ENCODE measurements at places on chromosomes 1 and 21.

DNA sequence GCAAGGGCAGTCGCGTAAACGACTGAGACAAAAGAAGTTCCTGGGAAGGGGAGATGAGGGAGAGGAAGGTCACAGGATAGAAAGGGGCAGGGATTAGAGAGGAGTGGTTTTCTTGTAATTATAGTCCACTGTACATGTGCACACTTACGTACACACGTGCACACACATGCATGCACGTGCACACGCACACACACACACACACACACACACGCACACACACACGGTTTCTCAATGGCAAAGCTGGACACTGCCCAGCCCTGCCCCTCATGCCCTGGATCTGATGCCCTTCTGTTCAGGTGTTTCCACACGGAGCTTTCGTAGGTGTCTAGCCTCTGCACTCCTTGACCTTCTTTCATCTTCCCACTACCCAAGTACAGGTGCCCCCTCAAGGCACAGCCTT lies 3.9 kb downstream of the OR2B11 start:
- no peak for DNase-seq

DNA sequence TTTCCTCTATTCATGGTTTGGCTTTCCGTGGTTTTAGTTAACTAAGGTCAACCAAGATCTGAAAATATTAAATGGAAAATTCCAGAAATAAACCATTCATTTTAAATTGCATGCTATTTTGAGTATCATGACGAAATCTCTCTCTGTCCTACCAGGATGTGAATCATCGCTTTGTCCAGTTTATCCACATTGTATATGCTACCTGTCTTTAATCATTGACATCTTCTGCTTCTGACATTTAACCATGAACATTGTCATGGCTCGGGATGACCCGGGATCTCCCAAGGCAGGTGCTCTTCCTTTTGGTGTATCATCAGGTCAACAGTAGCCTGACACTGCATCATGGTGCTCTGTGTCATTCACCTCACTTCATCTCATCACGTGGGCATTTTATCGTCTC lies 125.5 kb upstream of the HNRNPU start:
- DNase-seq, result no peak

DNA sequence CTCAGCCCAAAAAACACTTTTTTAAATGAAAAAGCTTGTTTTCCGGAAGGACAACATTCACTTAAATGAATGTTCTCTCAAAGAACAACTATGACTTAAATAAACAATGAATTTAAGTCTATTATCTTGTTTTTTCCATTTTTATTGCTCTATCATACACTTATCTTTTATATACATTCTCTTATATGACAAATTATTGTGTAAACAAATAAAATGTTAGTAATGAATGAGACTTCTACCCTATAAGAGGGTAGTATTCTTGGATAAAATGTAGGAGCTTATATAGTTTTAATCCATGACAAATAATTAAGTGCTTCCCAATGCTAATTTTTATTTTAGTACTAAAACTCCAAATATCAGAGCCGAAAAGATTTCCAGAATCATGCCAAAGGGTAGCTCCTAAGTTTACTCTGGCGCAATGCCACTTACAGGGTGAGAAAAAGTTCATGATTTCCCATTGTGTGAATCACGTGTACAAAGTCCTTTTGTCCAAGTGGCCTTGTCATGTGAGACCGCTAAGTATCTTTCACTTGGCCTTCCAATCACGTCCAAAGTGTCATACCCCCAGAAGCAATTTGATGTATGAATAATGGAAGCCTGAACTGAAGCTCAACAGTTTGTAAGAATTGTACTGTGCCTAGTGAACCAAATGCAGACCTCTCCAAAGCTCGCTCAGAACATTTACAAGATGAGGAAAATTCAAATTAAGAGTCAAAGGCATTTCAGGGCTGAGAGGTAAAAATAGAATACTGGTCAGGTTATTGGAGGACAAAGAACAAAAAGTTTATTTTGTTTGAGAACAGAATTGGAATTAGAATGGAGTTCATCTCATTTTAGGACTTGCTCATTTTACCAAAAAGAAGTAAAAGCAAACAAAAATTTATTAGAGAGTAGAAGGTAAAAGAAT lies 56.6 kb upstream of the C1orf21 start:
- DNase-seq, result no peak

DNA sequence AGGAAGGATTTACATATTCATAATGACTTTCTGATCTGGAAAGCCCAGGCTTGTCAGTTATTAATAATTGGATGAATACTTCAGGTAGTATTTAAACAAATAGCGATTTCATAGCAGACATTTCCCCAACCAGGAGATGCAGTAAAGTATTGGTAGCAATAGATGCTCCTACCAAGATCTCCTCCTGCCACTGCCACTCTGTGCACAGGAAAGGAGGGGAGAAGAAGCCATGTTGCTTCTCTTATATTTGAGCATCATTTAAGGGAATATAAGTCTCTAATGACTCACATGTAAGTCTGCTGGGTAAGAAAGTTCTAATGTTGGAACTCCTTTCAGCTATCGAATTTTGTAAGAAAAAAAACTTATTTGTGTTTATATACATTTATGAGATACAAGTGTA lies 420 bp upstream of the IFI16 start:
- DNase-seq, result no peak

DNA sequence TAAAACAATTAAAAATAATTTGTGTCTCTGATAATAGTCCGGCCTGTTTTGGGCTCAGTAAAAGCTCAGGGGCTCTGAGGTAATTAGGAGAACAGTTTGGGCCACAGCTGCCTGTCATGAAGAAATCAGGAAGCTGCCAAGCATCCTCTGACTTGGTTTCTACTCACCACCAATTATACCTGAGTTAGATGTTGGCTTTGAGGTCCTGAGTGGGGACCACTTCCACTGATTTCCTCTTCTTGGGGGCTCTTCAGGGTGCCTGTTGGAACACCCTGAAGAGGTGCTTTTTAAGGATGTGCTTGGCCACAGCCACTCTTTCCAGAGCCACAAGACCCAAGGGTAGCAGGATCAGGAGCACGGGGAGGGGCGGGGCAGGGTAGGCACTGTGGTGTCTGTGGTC lies 10.9 kb downstream of the SLC6A17 start:
- DNase-seq, result no peak

DNA sequence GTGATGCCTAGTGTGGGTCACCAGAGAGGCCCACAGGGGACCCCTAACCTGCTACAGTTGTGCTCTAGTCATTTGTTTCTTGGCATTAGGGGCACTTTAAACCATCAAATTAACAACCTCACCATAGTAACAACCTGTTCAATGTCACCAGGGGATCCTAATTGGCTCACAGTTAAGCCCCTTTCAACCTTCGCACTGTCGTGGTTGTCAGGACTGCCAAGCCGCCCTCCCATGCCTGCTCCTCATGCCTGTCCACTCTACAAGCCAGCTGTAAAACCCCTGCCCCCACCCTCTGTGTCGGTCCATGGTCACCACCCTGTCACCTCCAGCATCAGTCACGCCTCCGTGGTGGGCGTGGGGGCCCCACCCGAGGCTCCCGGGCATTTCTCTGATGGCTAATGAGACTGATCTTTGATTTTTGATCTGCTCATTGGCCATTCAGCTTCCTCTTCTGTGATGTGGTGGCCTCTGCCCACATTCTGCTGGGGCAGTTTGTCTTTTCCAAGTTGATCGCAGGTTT lies 96.6 kb downstream of the WDR4 start:
- DNase-seq, result no peak

DNA sequence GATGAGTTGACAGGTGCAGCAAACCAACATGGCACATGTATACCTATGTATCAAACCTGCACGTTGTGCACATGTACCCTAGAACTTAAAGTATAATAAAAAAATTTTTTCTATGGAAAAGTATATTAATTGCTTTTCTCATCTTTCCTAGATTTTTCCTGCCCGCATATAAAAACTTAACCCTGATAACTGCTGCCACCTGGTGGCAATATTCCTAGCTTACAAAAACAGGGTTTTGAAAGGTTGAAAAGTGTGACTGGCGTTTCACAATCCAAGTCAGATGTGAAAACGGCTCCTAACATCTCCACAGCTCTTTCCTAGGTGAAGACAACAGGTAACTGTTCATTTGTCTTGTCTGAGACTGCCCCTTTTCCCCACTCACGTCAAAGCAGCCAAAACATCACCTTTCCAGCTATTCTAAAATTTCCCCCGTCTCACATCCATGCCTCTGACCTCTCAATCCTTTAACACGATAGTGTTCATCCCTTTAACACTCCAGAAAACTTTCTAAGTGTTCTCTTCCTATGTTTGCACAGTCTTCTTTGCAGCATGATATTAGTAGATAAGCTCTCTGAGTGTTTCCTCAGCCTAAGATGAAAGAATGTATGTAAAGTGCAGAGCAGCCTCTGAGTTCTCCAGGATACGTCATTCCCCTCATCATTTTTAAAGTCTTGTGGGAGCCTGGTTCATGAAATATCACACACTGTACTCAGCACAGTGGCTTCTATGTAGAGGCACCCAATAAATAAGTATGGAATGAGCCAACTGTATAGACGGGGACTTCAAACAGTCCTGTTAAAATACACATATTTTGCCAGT lies 27.5 kb downstream of the OVGP1 start:
- DNase-seq, result no peak

- no peak for DNase-seq
Observed at GRCh38 chr1:44505210-44505993, 100.3 kb downstream of the RNF220 start.

GRCh38 chr1:211892577-211892976 lies 62.0 kb upstream of the LPGAT1 start:
- no peak for DNase-seq

DNA sequence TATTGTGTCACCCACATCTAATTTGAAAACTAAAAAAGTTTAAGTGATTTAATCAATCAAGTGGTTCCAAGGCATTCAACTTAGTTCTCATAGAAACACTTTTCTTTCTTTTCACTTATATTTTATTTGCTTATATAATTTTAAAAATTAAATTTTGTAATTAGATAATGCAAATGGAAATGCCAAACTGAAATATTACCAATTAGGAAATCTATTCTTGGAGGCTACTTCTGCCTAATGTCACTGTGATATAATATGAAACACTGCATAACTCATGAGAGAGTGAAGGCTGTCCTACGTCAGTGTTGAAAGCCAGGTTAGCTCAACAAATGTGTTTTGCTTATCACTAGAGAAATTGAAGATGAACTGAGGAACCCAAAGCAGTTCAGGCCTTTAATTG lies 18.3 kb upstream of the SHCBP1L start:
- DNase-seq, result no peak

DNA sequence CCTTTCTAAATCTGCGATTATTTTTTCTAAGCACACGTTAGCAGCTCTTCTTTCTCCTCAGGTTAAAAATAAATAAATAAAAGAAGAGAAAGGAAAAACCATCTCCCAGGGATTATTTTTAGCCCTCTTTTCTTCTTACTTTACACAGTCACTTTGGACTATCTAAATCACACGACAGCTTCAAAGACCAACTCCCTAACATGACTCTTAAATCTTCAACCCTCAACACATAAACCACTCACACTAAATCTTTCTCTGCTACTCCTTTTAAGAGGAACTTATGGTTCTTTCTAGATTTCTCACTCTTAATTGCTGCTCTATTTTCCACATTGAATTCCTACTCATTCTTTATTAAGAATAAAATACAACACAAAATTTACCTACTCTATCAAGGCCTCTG lies 1095.0 kb upstream of the B3GALT2 start:
- no peak for DNase-seq

DNA sequence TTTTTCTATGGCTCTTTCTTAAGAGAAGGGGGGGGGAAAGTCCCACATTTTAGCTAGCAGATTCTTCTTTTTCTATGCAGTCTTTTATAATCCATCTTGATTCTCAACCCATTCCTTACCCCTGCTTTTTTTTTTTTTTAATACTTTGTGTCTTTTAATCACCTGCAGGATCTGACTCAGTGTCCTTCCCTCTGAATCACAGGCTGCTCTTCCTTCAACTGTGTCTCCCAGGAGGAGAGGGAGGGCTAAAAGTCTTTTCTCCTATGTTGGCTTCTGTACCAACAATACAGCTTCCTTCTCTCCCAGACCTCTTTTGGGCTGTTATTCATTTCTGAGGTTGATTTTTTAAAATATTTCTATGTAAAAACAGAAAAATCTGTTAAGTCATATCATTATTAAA lies 686.2 kb downstream of the ADGRL2 start:
- no peak for DNase-seq

DNA sequence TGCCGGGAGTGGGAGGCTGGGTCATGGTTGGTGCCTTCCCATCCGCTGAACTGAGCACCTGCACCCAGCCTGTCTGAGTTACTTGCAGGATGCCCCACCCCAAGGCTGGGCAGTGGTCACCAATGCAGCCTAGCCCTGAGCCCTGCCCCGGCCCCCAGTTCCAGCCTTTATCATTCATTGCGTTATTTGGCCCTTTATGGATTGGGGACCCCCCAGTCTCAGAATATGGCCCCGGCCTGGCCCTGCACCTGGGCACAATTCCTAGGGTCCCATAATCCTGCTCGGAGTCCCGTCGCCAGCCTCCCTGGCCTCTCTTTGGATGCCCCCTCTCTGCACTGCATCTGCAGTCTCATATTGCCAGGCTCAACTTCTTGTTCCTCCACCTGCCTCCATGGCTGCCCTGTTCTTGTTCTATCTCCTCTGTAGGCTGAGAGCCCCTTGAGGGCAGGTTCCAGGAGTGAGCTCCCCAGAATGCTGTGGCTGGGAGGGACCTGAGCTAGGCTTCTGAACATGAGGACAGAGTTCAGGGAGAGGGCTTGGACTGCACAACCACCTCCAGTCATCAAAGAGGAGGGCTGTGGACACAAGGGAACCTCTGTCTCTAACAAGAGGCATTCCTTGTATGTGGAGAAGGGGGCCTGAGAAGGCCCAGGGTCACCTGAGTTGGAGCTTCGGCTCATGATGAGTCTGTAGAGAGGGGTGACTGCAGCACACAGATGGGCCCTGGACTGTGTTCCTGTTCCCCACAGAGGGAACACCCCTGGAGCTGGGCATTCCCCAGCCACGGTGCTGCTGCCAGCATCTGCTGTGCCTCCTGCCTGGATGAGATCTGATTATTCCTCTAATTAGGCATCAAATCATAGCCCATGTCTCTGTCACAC lies 1.1 kb upstream of the KNCN start:
- DNase-seq, result no peak

GRCh38 chr21:20618878-20619277 lies 379.3 kb upstream of the NCAM2 start:
- DNase-seq, result no peak

GRCh38 chr1:103111926-103112325 lies 3.6 kb upstream of the COL11A1 start:
- no peak for DNase-seq

- DNase-seq, result no peak
Observed at GRCh38 chr1:245894843-245895242, 612.2 kb downstream of the SMYD3 start.

GRCh38 chr1:53141487-53142055 lies 867 bp downstream of the SLC1A7 start:
- no peak for DNase-seq
